ENCODE measurements at places on chromosomes 11 and 22.
A peak's percentile ranks its signal among the peaks of the same experiment; 100 is the strongest.

- DNase-seq = no peak
Measured at GRCh38 chr11:26048271-26048670, 283.7 kb upstream of the ANO3 start.

DNA sequence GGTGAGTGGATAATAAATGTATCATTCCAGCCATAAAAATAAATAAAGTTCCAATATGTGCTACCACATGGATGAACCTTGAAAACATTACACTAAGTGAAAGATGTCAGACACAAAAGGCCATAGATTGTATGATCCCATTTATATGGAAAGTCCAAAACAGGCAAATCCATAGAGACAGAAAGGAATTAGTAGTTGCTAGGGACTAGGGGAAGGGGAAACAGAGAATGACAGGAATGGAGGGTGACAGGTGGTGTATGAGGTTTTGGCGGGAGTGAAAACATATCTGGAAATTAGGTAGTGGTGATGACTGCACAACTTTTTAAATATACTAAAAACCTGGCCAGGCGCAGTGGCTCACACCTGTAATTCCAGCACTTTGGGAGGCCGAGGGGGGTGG lies 15.2 kb upstream of the CARD10 start:
- no peak for DNase-seq

DNA sequence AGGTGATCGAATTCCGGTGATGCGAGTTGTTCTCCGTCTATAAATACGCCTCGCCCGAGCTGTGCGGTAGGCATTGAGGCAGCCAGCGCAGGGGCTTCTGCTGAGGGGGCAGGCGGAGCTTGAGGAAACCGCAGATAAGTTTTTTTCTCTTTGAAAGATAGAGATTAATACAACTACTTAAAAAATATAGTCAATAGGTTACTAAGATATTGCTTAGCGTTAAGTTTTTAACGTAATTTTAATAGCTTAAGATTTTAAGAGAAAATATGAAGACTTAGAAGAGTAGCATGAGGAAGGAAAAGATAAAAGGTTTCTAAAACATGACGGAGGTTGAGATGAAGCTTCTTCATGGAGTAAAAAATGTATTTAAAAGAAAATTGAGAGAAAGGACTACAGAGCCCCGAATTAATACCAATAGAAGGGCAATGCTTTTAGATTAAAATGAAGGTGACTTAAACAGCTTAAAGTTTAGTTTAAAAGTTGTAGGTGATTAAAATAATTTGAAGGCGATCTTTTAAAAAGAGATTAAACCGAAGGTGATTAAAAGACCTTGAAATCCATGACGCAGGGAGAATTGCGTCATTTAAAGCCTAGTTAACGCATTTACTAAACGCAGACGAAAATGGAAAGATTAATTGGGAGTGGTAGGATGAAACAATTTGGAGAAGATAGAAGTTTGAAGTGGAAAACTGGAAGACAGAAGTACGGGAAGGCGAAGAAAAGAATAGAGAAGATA lies at the start of gene MALAT1:
MALAT1 (plus strand) TSS at position 69 of the 736 bp plus-strand sequence.
- DNase-seq = peak; percentile 90

- DNase-seq = no peak
Measured at GRCh38 chr11:45210846-45211245, 64.4 kb downstream of the PRDM11 start.

DNA sequence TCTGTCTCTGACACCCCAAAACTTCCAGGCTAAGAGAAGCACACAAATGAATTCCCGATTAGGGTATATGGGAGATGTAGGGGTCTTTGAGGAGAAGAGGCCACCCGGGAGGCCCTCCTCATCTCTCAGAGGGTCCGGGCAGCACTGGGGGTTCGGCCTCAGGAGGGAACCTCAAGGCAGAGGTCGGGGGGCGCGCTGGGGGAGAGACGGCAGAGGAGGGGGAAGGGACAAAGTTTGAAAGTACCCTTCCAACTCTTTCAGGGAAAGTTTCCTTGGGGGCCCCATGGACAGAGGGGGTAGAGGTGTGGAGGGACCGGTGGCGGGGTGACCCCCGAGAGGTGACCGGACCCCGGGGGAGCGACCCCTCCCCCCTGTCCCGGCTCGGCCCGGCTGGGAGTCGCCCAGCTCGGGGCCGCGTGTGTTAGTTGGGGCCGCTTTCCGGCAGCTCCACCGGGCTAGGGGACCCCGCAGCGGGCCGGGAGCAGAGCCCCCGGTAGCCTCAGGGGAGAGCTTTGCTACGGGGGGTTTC lies 3.3 kb upstream of the GCAT start:
- no peak for DNase-seq

DNA sequence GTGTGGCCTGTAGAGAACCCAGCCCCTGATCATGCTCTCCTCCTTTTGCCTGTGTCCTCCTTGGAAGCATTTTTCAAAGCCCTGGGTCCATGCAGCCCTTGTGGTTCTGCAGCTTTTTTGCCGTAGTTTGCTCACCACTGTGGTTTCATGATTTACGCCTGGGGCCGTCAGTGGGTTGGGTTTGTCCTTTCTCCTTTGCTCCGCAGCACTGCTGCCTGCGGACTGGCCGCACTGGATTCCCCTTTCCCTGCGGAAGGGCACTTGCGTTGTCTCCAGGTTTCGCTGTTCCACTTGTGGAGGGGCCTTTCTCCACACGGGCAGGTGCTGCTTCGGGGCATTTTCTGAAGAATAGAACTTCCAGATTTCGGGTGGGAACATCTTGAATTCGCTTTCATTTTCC lies 1260.9 kb downstream of the BRD1 start:
- no peak for DNase-seq

DNA sequence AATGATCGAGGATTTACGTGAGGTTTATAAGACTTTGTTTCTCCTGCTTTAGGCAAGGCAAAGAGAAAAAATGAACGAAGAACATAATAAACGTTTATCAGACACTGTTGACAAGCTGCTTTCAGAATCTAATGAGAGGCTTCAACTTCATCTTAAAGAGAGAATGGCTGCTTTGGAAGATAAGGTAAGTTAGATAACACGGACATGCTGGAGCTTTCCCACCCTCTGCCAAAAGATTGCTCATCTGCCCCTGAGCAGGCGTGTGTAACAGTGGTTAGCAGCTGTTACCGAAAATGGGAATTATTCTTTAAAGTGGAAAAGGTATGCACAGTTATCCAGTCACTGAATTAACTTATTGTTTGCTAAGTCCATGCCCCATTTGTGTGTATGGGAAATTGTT lies 62.8 kb upstream of the CTTN start:
- no peak for DNase-seq

DNA sequence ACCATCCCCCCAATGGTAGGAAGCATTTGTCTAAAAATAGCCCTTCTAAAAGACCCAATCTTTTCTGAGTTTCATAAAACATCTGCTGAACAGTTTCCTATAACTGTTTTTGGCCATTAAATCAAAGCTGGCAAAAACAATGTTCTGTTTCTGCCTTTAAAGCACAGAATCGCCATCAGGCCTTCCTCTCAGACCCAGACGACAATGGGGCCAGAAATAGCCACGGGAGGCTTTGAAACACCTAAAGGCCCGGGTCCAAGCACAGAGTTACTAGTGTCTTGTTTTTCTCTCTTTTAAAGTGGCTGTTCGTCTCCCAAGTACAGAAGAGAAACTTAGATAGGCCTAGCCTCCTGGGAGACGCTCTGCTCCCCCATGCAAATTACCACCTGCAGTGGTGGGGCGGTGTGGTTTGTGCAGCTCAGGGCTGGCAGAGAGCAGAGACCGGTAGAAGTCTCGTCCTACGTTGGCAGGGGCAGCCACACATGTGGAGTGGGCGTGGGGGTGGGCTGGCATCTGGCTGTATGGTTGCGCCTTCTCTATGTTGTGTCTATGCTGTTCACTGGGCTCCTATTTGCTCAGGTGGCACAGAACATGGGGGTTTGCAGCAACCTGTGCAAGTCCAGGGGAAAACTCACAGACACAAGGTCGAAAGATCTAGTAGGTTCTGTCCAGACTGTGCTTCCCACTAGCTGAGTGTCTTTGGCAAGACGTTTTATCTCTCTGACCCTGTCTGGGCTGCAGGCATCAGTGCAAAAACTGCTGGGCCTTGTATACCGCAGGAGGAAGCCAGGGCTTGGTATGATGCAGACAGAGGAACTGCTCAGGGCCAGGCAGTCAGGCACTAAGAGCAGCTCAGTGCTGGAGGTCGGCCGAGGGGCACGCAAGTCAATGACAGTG lies 23.6 kb upstream of the ETS1 start:
- DNase-seq = no peak

DNA sequence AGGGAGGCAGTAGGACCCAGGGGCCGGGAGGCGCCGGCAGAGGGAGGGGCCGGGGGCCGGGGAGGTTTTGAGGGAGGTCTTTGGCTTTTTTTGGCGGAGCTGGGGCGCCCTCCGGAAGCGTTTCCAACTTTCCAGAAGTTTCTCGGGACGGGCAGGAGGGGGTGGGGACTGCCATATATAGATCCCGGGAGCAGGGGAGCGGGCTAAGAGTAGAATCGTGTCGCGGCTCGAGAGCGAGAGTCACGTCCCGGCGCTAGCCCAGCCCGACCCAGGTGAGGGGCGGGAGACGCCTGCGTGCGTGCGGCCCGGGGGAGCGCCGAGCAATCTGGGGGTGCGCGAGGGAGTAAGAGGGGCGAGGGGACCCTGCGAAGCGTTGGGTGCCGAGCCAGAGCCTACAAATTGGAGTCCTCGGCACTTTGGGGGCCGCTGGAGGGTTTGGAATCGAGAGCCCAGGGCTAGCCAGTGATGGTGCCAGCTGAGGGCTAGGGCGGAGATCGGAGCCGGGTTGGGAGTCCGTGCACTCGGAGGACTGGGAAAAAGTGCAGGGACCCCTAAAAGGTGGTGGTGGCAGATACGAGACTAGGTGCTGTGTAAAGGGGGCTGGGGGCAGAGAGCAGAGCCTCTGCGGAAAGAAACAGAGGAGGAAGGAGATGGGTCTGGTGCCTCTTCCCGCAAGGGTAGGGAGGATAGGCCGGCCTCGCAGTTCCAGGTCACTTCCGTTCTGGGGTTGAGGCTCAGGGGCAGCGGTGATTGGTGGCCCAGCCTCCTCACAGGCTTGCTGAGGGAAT lies at the start of gene SERPINH1:
SERPINH1 (plus strand) TSS at position 206 of the 788 bp plus-strand sequence. CDS start 4,097 bp downstream, outside the sequence.
- peak; percentile 44 for DNase-seq
